ENCODE measurements at places on chromosomes 5 and 9.

DNA sequence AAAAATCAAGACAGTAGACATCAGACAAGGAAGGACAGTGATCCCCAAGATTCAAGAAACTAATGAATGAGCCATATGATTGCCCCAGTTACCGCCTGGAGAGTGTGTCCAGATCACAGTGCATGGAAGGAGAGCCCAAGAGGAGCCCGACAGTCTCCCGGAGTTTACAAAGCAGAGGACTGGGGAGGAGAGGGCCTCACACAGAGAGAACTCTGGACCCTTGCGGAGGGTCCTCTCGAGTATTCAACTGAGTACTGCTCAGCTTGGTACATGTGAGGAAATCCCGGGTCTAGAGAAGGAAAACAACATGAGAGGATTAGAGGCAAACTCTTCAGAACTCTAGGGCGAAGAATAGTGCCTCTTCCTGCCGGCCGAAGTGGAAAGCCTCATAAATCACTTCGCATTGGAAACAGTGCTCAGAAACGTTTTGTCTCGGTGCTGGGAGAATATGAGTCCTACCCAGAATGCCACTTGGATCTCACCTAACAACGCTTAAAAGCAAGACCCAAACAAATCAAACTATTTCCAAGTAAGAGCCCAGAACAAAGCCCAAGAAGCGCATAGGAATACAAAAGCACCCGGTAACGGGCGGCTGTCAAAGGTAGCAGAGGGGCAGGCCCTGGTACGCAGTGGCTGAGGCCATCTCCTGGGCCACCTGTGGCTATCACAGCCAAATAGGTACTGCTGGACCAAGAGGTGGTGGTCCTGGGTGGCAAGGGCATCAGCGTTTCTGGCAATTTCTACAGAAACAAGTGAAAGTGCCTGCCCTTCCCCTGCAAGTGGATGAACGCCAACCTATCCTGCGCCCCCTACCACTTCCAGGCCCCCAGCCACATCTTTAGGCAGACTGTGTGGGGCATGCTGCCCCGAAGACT lies 36.0 kb downstream of the FAM78A start:
- DNase-seq: no peak

GRCh38 chr9:125561509-125562148 lies 145.4 kb downstream of the MAPKAP1 start:
- peak; percentile 25 for DNase-seq

GRCh38 chr9:83041771-83042170 lies 21.2 kb downstream of the RASEF start:
- DNase-seq: no peak

DNA sequence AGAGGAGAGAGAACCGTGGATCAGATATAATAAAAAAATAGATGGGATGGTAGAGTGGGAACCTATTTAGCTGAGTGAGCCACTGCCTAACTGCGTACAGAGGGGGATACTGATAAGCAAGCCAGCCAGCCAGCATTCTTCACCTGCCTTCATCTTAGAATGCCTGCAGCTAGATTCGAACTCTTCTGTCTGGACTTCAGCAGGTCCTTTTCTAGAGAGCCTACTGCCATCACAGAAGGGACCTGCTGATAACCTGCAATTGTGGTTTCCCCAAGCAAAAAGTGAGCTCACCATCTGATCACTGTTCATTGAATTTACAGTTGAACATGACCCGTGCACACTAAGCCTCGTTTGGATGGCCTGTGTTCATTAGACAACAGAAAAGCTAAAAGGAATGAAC lies 109.4 kb downstream of the CDC42SE2 start:
- no peak for DNase-seq

DNA sequence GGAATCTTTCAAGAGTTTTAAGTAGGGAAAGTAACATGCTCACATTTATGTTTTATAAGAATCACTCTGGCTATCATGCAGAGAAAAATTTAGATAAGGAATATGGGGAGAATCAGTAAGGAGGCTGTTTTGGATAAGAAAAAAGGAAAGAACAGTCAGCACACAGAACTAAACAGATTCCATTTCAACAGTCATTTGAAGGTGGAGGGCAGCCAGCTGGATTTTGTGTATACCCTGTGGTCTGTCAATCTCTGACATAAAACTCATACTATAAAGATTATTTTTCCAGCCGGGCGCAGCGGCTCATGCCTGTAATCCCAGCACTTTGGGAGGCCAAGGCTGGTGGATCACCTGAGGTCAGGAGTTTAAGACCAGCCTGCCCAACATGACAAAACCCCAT lies 64.2 kb downstream of the PCA3 start:
- no peak for DNase-seq

- no peak for DNase-seq
Measured at GRCh38 chr9:133738640-133739225, 581 bp upstream of the SARDH start.

- DNase-seq: no peak
Measured at GRCh38 chr5:97528941-97529340, 345.9 kb upstream of the RIOK2 start.

GRCh38 chr5:73160239-73160671 lies 12.7 kb upstream of the TMEM174 start:
- DNase-seq: peak; percentile 91

DNA sequence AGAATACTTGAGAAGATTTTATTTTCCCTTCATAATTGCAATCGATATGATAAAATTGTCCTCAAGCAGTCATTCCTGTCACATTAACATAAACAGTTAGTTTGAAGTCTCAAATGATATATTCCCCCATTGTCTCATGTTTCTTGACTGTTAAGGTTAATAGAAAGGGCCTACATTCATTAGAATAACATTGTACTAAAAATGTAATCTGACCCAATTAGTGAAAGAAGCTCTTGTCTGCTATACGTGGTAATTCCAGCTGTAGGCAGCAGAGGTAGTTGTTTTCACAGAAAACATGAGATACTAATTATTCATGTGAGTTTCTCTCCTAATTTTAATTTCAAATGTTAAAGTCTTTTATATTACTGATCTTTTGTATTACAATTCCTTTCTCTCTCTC lies 25.9 kb upstream of the AP3B1 start:
- no peak for DNase-seq

GRCh38 chr5:2047341-2047927 lies 164.7 kb upstream of the IRX4 start:
- DNase-seq: no peak

GRCh38 chr9:4774209-4774608 lies 18.5 kb upstream of the RCL1 start:
- no peak for DNase-seq

DNA sequence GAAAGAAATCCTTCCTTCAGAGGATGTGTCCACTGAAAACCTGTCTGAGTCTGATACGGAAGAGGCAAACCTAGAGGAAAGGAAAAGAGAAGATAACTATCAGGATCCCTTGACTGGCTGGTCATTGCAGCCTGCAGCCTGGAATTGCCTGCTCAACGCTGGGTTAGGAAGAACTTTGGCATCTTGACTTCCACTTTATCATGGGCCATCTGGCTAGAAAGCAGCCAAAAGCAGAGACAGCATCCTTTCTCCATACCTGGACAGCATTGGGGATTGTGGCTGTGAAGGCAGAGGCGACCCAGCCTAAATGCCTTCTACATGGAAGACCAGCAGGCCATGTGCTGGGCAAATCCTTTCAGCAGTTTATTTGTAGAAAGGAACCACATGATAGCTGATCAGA lies 58.7 kb upstream of the PTPN3 start:
- no peak for DNase-seq

GRCh38 chr5:90558344-90559192 lies at the start of gene ADGRV1:
ADGRV1 (plus strand) TSS chr5:90558797; CDS start chr5:90558896, 99 bp downstream.
- no peak for DNase-seq

DNA sequence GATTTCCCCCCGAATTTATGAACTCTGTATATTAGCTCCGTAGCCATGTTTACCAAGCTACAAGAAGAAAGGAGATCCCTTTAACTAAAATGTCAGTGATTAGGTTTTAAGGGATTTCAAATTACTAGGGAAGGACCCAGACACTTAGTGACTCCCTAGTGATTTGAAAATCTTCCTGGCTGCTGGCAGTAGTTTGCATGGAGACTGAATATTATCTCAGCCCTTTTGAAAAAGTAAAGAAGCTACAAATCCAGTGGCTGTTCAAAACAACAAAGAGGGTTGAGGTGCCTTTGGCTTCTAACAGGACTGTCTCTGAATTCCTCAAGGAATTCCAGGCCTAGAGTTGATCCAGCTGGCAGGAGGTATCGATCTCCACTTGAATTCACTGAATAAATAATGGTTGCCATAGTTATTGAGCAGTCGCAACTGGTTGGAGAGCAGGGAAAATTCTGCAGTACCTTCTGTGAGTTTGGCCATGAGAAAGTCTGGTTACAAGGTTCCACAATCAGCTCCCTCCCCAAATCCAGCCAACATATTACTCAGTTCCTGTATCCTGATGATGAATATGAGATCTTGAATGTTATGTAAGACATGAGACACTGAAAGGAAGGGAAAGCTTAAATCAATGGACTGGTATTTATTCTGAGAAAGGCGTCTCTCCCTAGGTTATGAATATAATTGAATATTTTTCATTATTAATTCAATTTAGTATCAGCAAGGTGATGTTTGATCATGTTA lies 37.7 kb downstream of the NR4A3 start:
- DNase-seq: no peak

DNA sequence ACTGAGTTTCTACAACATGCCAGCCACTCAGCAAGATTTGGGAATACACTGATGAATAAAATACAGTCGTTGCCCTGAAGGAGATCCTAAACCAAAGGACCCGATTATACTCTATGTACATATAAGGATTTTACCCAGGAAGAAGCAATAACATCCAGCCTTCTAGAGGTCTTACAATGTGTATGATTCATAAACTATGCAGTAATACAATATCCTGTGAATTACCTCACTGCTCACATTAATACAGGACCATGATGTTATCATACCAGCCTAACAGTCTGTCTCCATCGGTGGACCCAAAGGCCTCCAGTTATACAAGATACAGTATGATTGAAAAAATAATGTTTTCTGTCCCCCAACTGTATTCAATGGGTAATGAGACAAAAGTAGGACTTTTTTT lies 310.5 kb upstream of the TRPM3 start:
- DNase-seq: no peak

- DNase-seq: no peak
Measured at GRCh38 chr9:133057553-133057952, 4.2 kb upstream of the CEL start.

DNA sequence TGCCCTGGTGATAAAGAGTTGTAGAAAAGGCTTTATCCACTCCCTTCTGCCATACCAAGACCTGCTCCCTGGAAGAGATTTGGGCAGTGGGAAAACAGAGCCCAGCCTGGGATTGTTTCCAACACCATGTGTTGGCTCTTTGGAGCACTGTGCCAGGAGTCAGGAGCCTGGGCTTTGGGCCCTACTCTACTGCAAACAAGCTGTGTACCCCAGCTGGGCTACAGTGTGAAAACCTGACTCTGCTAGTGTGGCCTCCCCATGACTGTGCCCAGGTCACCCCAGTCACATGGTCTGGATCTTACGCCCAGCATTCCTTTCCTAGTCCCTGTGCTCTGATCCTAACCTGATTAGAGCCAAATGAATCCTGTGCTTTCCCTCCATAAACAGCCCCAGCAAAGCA lies 39.3 kb upstream of the SHB start:
- no peak for DNase-seq

GRCh38 chr5:140262839-140263238 lies 40.1 kb downstream of the PFDN1 start:
- DNase-seq: no peak

GRCh38 chr9:26510137-26510536 lies 382.5 kb downstream of the CAAP1 start:
- no peak for DNase-seq

GRCh38 chr5:35183556-35183955 lies 46.7 kb downstream of the PRLR start:
- no peak for DNase-seq

GRCh38 chr9:82332774-82333152 lies 344.2 kb downstream of the SPATA31D1 start:
- DNase-seq: no peak

GRCh38 chr9:132798817-132799790 lies 79.0 kb downstream of the AK8 start:
- no peak for DNase-seq

DNA sequence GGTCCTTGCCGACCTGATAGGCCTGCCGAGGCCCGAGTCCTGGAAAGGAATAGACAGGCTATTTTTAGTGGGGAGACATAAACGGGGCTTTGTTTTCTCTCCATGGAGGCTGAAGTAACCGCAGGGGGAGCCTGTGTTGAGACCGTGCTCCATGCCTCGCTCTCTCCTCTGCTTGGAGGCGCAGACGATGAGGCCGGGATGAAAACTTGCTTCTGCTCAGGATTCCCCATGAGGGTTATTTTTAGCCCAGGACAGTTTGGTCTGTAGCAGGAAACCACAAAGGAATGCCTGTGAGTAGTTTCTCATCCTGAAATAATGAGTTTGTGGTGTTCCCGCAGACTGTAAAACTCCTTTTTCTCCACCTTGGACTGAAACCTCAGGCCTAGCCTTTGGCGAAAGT lies 81.9 kb upstream of the RARS1 start:
- no peak for DNase-seq

- DNase-seq: no peak
Measured at GRCh38 chr5:115735108-115735998, 81.1 kb downstream of the CDO1 start.

DNA sequence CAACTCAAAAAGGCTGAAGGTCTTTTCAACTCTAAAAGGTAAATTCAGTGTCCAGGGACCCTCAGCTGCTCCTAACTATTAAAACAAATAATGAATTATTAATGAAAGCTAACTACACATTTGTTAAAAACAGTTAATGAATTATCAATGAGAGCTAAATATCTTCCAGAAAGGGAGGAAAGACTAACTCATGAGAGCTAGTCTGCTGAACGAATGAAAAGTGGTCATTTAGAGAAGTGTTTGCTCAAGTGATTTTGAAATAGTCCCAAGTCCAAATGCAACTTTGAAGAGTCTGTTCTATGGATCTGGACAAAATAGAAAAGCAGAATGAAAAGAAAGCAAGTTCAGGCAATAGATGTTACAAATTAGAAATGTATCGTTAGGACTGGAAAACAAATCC lies 133.9 kb upstream of the SPEF2 start:
- DNase-seq: no peak

DNA sequence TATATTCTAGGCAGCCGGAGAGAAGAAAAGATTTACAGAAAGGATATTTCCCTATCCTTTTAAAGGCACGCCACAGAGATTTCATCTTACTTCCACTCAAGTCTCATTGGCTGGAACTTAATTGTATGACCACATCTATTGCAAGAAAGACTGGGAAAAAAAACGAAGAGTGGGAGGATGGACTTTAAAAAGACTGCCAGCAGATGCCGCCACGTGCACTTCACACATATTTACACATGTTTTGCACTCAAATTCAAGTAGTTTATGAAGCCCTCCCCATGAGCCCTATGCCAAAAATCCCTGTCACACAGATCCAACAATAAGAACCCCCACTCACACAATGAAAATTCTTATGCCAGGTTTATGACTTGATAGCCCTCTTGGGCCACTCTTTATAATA lies 138.5 kb upstream of the TYRP1 start:
- DNase-seq: no peak

GRCh38 chr9:108003526-108003925 lies 514.0 kb upstream of the KLF4 start:
- no peak for DNase-seq

- DNase-seq: peak; percentile 37
Measured at GRCh38 chr9:129412814-129413536, 207.9 kb downstream of the C9orf50 start.
